Activated CD4-positive, alpha-beta T cell treated with anti-CD3 and anti-CD28 coated beads, Interleukin-2, amount 50 U/mL, for 24 hours (primary cell): ENCODE measurements at places on chromosomes 1 and 21.

DNA sequence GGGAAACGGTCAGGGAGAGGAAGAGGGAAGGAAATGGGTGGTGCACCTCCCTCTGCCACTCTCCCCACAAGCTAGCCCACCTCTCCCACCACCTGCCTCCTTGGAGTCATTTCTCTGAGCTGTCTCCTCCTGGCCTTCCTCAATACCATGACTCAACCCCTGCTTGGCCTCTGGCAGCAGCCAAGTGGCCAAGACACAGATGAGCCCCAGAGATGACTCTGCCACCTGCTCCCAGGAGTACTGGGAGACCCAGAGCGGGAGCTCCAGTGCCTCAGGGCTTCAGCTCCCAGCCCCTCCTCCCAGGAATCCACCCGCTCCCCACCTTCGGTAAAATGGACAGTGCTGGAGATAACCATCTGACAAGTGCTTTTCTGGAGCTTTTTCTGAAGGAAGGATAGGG lies 2.6 kb downstream of the S100A16 start:
- no peak for DNase-seq

- no peak for DNase-seq
Measured at GRCh38 chr1:95730986-95731385, 497.0 kb downstream of the RWDD3 start.

DNA sequence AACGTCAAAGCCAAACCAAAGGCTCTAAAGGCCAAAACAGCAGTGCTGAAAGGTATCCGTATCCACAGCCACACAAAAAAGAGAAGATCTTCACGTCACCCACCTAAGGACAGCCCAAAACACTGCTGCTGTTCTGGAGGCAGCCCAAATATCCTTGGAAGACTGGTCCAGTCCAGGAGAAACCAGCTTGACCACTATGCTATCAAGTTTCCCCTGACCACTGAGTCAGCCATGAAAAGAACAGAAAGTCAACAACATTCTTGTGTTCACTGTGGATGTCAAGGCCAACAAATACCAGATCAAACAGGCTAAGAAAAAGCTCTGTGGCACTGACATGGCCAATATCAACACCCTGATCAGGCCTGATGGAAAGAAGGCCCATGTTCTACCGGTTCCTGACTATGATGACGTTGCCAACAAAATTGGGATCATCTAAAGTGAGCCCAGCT lies 32.1 kb downstream of the ARID4B start:
- no peak for DNase-seq

DNA sequence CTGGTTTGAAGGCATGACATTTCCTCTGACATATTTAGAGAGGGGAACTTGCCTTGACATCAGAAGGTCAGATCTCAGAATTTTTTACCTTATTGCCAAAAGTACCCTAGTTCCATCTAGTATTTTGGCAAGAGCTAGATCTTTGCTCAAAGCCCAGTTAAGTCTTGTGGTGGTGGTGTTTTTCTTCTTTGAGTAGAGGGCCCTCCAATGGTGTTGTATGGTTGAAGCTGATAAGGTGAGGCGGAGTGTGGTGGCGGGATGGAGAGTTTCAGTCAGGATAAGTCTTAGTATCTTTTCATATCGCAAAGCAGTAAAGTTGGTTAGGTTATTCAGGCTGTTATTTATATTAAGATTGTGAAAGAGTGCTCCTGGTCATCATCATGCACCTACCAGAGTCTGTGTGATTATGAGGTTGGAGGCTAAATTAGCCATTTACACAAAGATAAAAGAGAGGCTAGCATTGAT lies 20.1 kb upstream of the MACF1 start:
- no peak for DNase-seq

GRCh38 chr1:224783006-224783651 lies 146.3 kb upstream of the DNAH14 start:
- DNase-seq, result no peak

- no peak for DNase-seq
Measured at GRCh38 chr1:111754984-111755330, 744 bp upstream of the DDX20 start.

GRCh38 chr21:28138272-28138671 lies 854.4 kb downstream of the LTN1 start:
- no peak for DNase-seq

GRCh38 chr1:73800376-73800775 lies 397.6 kb downstream of the LRRIQ3 start:
- no peak for DNase-seq

DNA sequence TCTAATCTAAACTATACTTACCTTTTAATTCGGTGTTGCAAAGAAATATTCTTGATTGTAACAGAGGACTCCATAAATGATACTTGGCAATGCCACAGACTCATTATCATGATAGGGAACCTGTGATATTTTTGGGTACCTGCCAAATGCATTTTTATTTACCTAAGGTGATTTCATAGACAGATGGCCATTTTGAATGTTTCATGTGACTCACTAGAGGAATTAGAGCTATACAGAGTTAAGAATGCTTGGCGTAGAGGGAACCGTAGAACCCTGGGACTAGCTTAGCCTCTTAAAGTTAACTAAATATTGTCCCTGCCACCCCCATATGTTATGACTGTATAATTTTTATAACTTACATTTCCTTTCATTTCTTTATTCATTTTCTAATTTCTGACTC lies 136.1 kb downstream of the DISP1 start:
- DNase-seq, result no peak

DNA sequence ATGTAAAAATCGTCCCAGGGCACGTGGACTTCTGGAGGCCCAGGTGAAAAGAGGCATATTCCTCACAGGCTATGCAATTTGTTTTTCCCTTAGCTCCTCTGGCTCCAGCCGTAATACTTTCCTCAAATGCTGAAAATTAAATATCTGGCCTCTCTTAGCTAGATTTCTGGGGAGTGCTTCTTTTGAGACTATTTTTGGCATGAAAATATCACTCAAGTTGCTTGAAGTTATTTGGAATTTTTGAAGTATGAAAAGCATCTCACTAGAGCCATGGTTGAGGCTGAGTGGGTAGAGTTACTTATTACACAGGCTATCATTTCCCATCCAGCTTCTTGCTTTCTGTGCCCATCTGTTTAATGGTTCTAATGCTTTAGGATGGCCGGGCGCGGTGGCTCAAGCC lies 59.7 kb downstream of the MYOM3 start:
- no peak for DNase-seq

- DNase-seq, result no peak
Measured at GRCh38 chr1:119954476-119955422, 58.4 kb upstream of the ADAM30 start.

DNA sequence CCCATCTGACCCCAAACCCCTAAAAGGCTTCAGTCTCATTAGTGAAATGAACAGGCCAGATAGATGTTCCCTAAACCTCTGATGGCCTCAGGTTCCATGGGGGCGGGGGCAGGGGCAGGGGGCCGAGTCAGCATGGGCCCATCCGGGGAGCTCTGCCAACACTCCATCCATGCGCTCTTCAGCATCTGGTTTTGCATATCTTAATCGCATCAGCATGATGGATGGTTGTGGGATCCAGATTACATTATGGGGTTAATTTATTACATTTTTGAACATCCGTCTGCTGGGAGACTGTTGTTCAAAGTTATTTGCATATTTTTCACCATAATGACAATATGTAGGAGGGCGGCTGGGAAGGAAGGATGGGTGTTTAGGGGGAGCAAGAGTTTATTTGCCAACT lies 3.1 kb upstream of the MAD2L2 start:
- no peak for DNase-seq

DNA sequence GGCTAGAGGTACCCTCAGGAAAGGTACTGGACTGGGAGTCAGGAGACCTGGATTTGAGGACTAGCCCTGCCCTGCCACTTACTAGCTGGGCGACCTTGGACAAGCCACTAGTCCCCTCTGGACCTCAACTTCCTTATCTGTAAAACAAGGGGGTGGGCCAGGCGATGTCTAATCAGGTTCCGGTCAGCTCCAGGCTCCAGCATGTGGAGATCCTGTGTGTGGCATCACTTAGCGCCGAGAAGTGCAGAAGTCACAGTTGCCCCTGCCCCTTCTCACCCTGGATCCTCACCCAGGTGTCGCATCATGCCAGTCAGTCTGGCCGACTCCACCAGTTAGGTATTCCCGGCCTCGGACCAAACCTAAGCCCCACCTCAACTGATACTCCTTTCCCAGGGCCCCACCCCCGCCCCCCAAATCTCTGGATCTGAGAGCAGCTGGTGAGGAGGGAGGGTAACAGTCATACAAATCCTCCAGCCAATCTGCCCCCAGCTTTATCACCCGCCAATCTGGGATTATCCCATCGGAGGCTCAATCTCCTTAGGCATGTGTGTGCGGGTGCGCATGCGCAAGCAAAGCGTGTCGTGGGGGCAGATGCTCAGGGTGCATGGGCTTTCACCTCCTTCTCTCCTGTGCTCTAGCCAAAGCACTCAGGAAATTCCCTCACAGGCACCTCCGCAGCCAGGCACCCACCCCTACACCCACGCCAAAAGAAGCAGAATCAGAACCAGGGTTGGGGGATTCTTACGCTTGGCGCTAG lies 5.4 kb downstream of the CELF3 start:
- DNase-seq, result no peak

GRCh38 chr1:241336335-241336734 lies 20.7 kb downstream of the RGS7 start:
- no peak for DNase-seq

GRCh38 chr1:36128126-36128904 lies 3.3 kb upstream of the COL8A2 start:
- DNase-seq, result no peak

- peak; percentile 23 for DNase-seq
Measured at GRCh38 chr21:29233611-29234540, 64.8 kb upstream of the BACH1 start.

GRCh38 chr21:35046880-35047229 lies 2.2 kb downstream of the RUNX1 start:
- no peak for DNase-seq

DNA sequence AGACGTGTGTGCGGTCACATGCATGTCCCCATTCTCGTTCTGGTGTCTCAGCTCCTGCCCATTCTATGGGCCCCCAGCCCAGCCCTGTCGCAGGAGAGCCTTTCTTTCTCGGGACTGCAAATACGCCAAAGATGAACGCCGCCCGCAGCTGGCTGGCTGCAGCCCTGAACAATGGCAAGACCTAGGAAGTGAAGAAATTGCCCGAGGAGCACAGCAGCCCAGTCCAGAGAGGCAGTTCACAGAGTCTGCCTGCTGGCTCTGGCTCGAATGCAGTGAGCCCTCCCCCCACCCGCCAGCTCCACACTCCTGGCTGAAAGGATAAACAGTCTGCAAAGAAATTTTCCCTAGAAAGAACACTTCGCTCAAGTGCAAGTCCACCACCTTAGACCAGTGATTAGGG lies 23.3 kb downstream of the PAX7 start:
- DNase-seq, result no peak

GRCh38 chr1:21702780-21703179 lies 33.6 kb upstream of the RAP1GAP start:
- DNase-seq, result no peak

- DNase-seq, result no peak
Measured at GRCh38 chr1:911875-912739, 11.6 kb upstream of the SAMD11 start.
